ENCODE measurements at places on chromosomes 11 and 22.

DNA sequence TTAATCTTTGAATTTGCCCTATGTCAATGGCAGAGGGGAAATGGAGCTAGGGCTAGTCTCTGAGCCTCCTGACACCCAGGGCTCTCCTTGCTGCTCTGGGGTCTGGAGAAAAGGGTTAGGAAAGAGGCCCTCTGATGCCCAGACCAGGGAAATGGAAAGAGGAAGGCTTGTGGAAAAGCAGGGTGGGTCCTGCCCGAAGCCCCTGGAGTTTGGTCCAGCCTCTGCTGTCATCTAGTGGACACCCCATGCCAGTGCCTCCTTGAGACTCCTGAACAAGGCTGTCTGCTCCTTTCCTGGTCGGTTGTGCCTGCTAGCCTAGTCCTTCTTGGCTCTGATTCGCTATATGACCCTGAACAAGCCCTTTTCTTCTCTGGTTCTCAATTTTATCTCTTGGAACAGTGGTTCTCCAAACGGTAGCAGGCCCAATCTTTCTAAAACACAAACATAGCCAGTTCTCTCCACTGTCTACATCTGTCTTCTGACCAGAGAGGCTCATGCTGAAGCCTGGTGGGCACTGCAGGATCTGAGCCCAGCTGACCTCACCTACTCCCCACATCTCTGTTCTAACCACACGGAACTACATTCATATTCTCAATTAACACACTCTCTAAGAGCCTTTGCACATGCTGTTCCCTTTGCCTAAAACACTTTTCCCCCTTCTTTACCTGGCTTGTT, 8.8 kb upstream of the PLA2G3 start:
- DNase-seq = no peak

- DNase-seq = no peak
Measured at GRCh38 chr11:92859156-92859690, 110.2 kb upstream of the MTNR1B start.

DNA sequence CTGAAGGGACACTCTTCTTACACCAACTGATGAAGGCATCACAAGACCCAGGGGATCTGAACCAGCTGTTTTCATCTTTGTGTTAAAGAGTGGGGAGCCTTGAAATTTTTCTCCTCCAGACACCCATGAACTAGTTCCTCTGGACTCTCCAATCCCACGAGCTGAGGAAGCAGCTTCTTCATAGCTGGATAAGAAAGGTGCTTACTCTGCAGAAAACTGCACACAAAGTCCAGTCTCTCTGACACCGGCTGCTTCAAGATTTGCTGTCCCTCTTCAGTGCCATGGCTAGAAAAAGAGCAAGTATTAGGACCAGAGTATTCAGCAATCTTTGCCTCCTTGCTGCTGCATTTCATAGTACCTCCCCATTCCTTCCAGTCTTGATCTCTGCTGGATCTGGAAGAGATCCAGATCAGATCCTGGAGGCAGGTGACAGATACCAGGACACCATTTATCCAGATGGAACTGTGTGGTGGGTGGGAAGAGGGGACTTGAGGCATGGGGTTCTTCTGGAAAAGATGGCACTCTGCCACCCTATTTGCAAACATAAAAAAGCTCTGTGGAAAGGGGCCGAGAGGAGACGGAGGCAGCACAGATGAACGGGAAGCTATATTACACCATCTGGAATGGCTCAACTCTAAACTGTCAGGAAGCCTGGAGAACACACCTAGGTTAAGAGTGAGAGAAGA, 25.5 kb downstream of the IL18BP start:
- DNase-seq = no peak

GRCh38 chr11:120956710-120957495, 67.0 kb upstream of the TBCEL start:
- DNase-seq = no peak

DNA sequence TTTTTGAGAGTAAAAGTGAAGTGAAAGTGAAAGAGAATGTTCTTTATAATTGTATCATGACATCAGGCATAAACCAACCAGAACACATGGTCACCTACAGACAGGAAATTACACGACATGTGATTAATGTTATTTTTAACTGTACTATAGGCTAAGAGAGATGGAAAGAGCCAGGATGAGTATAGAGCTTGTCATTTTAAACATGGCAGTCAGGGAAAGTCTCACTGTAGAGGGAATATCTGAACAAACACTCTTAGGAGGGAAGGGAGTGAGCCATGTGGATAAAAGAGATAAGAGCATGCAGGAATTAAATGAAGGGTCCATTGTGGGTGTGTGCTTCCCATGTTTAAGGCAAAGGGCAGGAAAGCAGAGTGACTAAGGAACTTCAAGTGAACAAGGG, 599.1 kb upstream of the FAT3 start:
- DNase-seq = no peak

DNA sequence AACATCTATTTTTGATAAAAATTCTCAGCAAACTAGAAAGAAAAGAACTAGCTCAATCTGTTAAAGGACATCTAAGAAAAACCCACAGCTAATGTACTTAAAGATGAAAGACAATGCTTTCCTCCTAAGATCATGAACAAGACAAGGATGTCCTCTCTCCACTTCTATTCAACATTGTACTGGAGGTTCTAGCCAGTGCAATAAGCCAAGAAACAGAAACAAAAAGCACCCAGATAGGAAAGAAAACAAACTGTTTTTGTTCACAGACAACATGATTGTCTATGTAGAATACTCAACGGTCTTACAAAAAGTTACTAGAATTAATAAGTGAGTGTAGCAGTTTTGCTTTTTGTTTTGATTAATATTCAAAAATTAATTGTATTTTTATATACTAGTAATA, 7.8 kb downstream of the CD3D start:
- DNase-seq = no peak

GRCh38 chr11:119741369-119742262, 12.6 kb upstream of the NECTIN1 start:
- no peak for DNase-seq

DNA sequence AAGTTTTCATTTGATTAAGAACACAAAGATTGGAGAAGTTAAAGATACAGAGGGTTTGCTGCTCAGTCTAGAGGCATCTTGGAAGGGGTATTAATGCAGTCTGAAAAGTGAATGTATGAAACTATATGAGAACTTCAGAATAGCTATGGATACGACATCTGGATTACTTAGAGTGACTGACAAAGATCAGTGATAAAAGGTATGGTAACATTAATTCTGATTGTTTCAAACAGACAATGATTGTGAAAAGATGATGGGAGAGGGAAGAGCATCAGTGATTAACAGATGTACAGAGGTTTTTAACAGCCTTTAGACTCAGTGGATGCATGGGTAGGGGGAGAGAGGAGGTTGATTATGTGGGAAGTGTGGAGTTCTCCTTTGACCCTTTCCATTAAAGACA, 919.4 kb upstream of the CNTN5 start:
- no peak for DNase-seq

GRCh38 chr22:20240447-20240764, 27.7 kb downstream of the RTN4R start:
- no peak for DNase-seq

Data from NCI-H2107 (cell line).